Stimulated activated CD4-positive, alpha-beta T cell treated with anti-CD3 and anti-CD28 coated beads, Interleukin-15, amount 100 ng/mL, for 48 hours (primary cell): ENCODE measurements at places on chromosomes 5 and 9.

DNA sequence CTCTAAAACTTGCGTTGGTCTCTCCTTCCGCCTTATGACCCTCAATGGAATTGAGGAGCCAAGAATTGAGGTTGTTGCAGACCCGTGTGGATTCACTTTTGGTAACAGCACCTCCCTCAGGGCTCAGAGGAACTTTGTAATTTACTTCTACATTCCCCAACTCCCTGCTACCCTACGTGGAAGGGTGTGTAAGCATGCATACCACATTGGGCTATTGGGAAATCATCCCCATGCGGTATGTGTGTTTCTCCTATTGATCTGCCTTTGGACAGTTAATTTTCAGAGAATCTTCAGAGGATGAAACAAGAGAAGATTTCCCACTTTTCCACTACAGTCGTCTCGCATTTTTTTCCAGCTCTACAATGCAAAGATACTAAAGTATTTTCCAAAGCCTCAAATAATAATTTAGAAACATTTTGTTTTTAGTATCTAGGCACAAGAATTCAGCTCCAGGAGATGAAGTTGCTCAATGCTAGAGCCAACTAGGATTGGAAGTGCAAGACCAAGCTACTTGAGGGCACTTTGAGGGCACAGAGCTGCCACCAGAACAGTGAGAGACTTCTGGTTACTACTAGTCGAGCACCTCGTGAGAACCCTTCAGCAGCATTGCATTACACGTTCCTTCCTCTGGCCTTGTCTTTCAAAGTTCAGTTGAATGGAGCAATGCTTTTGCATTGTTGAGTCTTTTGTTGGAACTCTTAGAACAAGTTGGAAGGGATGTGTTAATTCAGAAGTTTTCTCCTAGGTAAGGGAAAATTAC is 3.4 kb downstream of the C1QTNF3 start:
- DNase-seq: no peak

DNA sequence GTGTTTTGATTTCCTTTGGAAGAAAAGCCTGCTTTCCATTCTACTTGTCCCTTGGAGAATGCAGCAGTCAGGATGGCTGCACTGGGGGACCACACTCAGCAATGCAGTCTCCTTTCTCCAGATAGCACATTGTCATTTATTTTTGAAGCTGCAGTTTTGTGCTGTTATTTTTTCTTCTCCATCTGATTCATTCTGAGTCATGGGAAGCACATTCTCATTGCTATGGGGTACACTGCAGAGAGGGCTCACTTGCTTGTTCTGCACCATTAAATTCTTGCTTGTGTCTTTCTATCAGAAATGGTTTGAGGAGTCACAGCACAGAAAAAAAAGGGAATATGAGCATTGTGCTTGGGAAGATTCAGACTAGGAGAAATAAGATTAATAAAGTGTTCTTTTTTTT is 39.7 kb upstream of the POC5 start:
- no peak for DNase-seq

- DNase-seq: peak; percentile 19
Measured at GRCh38 chr5:76582230-76583162, 40.7 kb downstream of the F2RL2 start.

DNA sequence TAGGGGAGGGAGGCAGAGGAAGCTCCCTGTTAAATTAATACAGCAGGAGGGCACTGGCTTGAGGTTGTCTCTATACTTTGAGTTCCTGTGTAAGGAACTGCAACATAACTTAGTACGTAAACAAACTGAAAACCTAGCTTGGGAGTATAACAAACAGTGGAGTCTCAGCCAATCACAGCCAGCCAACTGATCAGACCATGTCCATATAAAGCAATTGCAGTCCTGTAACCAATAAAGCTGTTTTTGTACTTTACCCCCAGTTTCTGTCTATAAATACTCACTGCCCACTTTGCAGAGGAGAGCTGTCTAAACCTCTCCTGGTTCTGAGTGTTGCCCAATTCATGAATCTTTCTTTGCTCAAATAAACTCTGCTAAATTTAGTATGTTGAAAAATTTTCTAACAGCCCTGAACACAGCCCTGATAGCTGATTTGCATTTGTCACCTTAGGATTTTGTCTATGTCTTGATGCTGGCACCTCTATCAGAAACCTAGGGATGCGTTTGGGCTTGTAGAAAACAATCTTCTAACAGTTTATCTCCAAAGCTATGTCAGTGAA is 39.9 kb downstream of the GDNF start:
- DNase-seq: no peak

- no peak for DNase-seq
Measured at GRCh38 chr5:180807654-180808414, 5.2 kb upstream of the MGAT1 start.

- peak; percentile 22 for DNase-seq
Measured at GRCh38 chr9:92668746-92669526, 995 bp downstream of the IPPK start.

- DNase-seq: no peak
Measured at GRCh38 chr5:156540491-156540890, 213.5 kb downstream of the SGCD start.

DNA sequence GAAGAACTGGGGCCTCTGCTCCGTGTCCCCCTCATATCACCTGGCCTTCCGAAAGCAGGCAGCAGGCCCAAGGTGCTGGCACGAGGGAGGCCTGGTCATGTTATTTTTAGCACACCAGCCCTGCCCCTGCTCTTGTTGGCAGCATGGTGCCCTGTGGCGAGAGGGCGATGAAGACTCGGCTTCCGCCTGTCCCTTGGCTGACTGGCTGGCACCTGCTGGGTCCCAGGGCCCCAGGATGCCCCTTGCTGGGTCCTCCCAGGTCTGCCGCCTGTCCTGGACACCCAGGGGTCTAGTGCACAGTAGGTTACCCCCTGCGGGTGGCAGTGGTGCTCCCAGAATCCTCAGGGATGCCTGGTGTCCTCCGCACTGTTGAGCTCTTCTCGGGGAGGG is 77.0 kb downstream of the RXRA start:
- DNase-seq: no peak

GRCh38 chr5:124631874-124632550 is 114.4 kb downstream of the ZNF608 start:
- DNase-seq: no peak

DNA sequence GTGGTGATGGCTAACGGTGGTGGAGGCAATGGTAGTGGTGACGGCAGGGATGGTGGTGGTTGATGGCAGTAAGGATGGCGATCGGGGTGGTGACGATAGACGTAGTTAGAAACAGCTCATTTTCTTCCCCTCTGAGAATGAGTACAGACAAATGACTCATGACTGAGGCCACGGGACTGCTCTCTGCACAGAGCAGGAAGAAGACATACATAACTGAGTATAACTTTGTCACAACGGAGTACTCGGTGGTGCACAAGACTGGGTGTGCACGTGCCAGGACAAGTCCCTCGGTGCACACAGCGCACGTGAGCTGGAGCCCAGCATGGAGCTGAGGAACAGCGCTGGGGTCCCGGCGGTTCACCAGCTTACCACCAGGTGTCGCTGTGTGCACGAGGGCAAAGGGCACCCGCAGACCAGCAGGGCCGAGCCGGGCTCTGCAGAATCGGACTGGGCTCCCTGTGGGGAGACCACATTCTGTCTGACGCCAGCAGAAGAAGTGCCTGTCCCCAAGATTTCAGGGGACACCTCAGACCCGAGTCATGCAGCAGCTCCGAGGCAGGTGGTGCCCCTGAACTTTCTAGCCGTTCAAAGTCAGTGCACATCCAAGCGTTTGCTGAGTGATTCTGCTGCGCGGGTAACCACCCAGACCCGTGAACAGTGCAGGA is 188.6 kb downstream of the FSTL4 start:
- DNase-seq: peak; percentile 47

GRCh38 chr9:133545494-133546286 is 11.2 kb downstream of the ADAMTSL2 start:
- DNase-seq: no peak

DNA sequence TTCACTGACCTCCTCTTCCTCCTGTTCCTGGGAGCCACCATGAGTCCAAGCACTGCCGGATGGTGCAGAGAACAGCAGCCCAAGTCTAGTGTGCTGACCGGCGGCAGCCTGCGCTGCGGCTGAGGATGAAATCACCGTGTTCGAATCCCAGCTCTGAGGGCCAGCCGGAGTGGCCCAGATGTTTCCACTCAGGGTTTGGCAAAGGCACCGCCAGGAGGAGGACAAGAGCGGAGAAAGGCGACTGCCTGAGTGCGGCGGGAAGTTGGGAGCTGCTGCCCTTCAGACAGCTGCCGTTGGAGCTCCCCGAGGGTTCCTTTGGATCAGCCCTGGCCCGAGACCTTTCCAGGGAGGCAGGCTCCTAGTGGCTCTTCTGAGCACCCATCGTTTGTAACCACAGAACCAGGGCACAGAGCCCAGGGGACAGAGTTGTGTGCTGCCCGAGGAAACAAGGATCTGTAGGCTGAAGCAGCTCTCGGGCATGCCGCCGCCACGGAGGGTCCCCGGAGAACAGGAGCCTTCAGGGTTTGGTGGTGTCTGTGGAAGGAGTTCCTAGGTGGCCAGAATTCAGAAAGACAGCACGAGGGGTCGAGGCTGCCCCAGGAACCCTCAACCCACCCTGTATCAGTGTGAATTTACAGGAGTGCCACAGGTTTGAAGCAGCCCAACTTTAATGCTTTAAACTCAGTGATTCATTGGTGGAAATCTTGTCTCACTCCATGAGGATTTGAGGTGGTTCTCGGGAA is 115.6 kb upstream of the COL5A1 start:
- DNase-seq: no peak

- DNase-seq: no peak
Measured at GRCh38 chr5:172503925-172504700, 49.8 kb upstream of the SH3PXD2B start.

- no peak for DNase-seq
Measured at GRCh38 chr5:143370440-143370839, 33.0 kb downstream of the NR3C1 start.

DNA sequence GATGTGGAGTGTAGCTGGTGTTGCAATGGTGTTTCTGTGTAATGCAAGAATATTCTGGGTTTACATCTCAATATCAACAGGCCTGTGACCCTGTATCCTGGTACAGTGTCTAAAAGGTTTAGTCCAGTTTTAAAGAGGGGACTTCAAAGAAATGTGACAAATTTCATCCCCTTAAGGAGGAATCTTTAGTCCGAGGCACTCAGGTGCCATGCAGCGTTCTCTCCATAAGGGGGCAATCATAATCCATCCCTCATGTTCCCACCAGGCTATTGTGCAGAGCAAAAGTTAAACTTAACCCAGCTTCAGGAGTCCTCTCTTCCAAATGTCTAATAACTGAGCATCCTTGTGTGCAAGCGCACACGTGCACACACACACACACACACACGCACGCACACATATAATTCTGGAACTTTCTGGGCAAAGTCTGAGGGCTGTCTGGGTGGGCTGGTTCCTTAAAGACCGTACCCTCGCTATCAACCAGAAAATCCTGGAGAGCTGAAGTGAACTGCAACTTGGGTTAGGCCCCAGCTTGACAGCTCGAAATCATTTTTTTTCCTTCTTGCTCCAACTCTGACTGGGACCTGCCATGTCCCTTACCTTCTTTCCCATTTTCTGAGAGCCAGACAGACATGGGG is 46.0 kb downstream of the CRB2 start:
- DNase-seq: no peak
